ENCODE measurements at places on chromosomes 2 and 18.

DNA sequence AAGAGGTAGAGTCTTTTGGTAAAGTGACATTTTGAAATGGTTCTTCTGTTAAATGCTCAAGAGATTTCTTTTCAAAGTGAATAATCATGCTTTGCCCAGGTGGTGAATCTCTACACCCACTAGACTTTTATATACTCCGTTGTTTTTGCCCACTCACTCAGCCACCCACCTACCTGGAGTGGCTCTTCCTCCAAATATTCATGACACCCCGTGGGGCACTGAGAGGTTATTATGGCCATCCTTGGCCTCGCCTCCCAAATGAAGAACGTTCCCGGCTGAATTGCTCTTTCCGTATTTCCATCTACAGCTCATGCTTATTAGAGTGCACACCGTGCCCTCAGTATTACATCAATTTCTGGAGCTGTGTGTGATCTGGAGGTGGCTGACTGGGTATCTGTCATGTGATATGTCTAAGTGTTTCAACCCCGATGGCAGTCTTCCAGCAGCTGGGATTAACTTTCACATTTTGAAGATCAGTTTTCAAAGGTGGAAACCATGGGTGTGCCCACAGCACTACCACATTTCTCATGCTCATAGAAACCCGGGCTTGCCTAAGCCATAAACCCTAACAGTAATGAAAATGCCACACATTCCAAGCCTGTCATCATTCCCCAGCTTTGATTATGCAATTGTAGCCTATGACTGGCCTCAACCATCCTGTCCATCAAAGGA, 406.6 kb upstream of the MMADHC start:
- DNase-seq: no peak

DNA sequence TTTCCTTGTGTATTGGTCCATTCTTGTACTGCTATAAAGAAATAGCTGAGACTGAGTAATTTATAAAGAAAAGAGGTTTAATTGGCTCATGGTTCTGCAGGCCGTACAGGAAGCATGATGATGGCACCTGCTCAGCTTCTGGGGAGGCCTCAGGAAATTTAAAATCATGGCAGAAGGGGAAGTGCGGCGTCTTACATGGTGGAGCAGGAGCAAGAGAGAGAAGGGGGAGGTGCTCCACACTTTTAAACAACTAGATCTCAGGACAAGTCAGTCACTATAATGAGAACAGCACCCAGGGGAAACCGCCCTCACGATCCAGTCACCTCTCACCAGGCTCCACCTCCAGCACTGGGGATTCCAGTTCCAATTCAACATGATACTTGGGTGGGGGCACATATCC, 54.3 kb downstream of the MSH2 start:
- DNase-seq: no peak

DNA sequence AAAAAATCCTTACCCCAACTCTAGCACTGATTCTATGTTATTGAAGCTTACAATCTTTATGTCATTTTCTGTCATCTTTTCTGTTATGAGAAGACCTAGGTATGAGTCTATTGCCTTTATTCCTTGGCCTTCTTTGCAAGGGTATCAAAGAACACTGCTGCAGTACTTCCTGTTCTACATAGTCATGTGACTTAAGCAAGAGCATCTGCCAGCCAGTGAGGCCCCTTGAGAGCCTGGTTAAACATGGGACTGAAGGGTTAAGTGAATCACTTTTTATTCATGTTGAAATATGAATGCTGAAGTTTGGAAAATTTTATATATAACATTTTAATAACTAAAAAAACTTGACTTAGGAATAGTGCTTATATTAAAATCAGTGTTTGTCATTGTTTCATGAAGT, 844 bp upstream of the CPS1 start:
- DNase-seq: no peak

- no peak for DNase-seq
Observed at GRCh38 chr2:22990246-22990645, 394.7 kb upstream of the KLHL29 start.

- DNase-seq: no peak
Observed at GRCh38 chr2:99550368-99550767, 60.6 kb upstream of the REV1 start.

- no peak for DNase-seq
Observed at GRCh38 chr2:27084297-27085061, 2.1 kb upstream of the KHK start.

GRCh38 chr18:26458526-26459232, 89.7 kb downstream of the KCTD1 start:
- DNase-seq: no peak

GRCh38 chr18:49628881-49629795, 67.3 kb downstream of the LIPG start:
- no peak for DNase-seq

- DNase-seq: no peak
Observed at GRCh38 chr2:10531874-10532637, 83.9 kb upstream of the ODC1 start.

DNA sequence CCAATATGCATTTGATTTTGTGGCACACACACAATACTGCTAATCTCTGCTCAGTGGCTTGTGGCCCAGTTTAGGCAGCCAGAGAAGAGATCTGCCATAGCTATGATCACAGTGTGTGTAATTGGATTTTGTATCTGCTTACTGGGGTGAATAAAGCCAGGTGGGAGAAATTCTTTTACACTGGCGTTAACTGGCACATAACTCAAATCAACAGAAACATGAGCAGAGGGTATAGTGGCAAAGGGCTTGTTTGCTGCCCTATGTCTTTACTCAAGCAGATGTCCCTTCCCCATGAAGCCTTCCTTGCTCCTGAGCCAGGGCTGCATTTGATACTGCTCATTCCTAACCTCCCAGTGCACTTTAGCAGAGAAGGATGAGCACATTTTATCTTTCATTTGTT, 28.5 kb downstream of the STON1 start:
- DNase-seq: no peak

- no peak for DNase-seq
Observed at GRCh38 chr2:239935789-239936758, 89.1 kb downstream of the NDUFA10 start.

Measured in stimulated activated CD4-positive, alpha-beta T cell treated with anti-CD3 and anti-CD28 coated beads, Interleukin-1b, Interleukin-23, amount 100 ng/mL, for 48 hours (primary cell).